Upper lobe of right lung (tissue), 1 donor: ENCODE measurements at places on chromosomes 13 and 19. TPM values are rescaled to one million over a fixed set of nuclear protein-coding genes. Genes with fewer than 3 reads are reported as not detected.

CELF5 gene
- not detected for total RNA-seq

NTF4 gene
- 2.7 TPM for total RNA-seq

ZNF225 gene
- total RNA-seq, result 5.8 TPM

ZNF628 gene
- 10.2 TPM for total RNA-seq

ZNF154 gene
- 4.5 TPM for total RNA-seq

KIR3DL1 gene
- total RNA-seq, result 0.23 TPM

PSG1 gene
- total RNA-seq, result not detected

PKN1 gene
- 159 TPM for total RNA-seq

ANGPTL8 gene
- not detected for total RNA-seq

MATK gene
- 22.6 TPM for total RNA-seq

ZNF491 gene
- 1.9 TPM for total RNA-seq

SHISA7 gene
- not detected for total RNA-seq

CASP14 gene
- not detected for total RNA-seq

ZNF296 gene
- total RNA-seq, result 1.7 TPM

ZNF730 gene
- 0.81 TPM for total RNA-seq

CCL25 gene
- not detected for total RNA-seq

ANKRD24 gene
- total RNA-seq, result 2.3 TPM

DMKN gene
- 79.8 TPM for total RNA-seq

IGSF23 gene
- not detected for total RNA-seq

MIA gene
- total RNA-seq, result not detected

CCDC122 gene
- 4.9 TPM for total RNA-seq

GTF2F2 gene
- total RNA-seq, result 14.6 TPM

BLOC1S3 gene
- total RNA-seq, result 17.8 TPM

CA11 gene
- total RNA-seq, result 9.5 TPM

SPRY2 gene
- total RNA-seq, result 55.3 TPM

LSR gene
- total RNA-seq, result 79.1 TPM

NUDT15 gene
- 13.2 TPM for total RNA-seq

FOXA3 gene
- 1.6 TPM for total RNA-seq

PSG6 gene
- not detected for total RNA-seq

CNN1 gene
- 27.3 TPM for total RNA-seq

PSMC4 gene
- 60.5 TPM for total RNA-seq

FFAR2 gene
- 2.6 TPM for total RNA-seq

LILRB1 gene
- 23.6 TPM for total RNA-seq

EXOC3L2 gene
- total RNA-seq, result 11.9 TPM

NFIX gene
- 168 TPM for total RNA-seq

BEST2 gene
- not detected for total RNA-seq

ARHGEF18 gene
- total RNA-seq, result 50.4 TPM

HTR2A gene
- 0.90 TPM for total RNA-seq

VSTM2B gene
- not detected for total RNA-seq

ZNF415 gene
- total RNA-seq, result 7.0 TPM

FPR2 gene
- 12.5 TPM for total RNA-seq

CPT1C gene
- 6.1 TPM for total RNA-seq
